Fibroblast of skin of left biceps (primary cell): ENCODE measurements at places on chromosomes 11 and 22.

DNA sequence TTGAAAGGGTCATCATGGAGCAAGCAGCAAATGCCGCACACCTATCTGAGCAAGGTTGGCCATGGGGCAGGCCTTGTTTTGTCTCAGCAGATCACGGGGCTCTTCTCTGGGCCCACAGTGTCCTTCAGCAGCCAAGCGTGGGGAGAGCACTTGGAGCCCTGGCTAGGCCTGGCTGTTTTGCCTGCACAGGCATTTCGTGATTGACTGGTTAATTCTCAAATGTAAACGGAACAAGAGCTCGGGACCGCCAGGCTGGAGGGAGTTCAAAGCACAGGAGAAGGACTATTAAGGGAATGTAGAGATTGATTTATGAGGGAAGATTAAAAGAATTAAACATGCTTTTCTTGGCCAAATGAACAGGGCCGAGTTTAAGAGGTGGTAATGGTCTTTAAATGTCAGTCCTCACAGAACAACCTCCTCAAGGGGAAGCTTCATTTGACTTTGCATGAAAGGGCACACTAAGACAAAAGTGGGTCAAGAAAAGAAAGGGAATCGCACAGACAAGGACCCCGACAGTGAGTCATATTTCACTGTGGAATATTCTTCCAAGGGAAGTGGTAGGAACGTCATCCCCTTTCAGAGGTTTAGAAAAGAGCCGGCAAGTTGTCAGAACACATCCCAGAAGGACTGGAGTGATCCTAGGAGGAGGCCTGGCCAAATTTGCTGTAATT, 20.7 kb downstream of the SPON1 start:
- no peak for DNase-seq

DNA sequence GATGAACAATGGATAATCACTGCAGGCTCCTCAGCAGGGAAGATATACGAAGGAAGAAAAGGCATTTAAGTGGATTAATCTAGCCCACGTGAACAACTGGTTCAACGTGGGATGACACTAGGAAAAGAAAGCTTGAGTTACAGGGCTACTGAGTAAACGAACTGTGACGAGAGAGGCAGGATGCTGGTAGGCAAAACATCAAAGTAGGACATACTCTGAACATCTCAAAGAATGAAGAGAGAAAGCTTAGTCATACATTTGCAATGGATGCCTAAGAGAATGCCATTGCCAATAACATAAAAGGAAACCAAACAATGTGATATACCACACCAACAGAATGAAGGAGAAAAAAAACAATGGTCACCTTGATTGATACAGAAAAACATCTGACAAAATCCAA, 12.9 kb downstream of the USP28 start:
- no peak for DNase-seq

- no peak for DNase-seq
Measured at GRCh38 chr11:29261831-29262230, 755.0 kb downstream of the KCNA4 start.

DNA sequence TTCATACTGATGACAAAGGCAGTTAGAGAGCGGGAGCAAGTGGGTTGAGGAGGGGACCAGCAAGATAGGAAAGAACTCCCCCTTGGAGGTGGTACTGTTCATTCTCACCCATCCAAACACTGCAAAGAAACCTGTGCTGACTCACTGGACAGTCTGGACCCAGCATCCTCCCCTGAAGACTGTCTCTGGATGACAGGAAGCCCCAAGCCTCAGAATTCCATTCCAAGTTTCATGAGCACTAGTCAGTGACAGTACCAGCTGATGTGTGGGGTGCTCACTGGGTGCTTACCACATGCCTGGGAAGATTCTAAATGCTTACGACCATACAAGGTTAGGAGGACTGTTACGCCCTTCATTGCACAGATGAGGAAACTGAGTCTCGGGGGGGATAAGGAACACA, 160.9 kb downstream of the IGLL1 start:
- no peak for DNase-seq

DNA sequence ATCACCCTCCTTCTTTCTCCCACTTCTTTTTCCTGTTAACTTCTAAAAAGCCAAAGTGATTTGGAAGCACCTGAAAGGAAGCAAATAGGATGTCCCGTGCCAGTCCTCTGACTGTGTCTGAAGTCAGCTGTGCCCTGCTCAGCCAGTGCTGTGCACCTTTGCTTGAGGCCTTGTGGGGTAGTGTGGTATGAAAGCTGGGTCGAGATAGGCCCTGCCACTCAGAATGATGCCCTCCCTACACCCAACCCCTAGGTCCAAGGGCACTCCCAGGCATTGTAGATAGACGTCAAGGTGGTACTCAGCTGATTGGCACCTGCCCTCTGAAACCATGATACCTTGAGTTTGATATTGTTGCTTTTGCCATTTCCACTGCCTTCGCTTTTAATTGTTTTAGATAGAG, 83.6 kb upstream of the RASSF10 start:
- no peak for DNase-seq

DNA sequence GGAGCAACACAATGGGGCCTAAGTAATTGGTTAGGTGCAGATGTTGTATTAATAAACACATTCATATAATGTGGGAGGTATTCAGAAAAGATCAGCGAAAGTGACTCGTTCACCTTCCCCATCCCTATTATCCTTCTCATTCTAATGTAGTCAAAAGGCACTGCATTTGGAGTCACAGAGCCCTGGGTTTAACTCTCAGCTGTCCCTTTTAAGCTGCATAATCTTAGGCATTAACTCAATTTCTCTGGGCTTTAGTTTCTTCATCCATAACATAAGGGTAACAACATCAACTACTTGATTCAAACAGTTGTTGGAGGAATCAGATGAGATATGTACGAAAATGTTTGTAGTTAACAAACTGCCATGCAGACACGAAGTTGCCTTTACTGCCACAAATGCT, 187.6 kb upstream of the PITPNB start:
- DNase-seq: no peak

DNA sequence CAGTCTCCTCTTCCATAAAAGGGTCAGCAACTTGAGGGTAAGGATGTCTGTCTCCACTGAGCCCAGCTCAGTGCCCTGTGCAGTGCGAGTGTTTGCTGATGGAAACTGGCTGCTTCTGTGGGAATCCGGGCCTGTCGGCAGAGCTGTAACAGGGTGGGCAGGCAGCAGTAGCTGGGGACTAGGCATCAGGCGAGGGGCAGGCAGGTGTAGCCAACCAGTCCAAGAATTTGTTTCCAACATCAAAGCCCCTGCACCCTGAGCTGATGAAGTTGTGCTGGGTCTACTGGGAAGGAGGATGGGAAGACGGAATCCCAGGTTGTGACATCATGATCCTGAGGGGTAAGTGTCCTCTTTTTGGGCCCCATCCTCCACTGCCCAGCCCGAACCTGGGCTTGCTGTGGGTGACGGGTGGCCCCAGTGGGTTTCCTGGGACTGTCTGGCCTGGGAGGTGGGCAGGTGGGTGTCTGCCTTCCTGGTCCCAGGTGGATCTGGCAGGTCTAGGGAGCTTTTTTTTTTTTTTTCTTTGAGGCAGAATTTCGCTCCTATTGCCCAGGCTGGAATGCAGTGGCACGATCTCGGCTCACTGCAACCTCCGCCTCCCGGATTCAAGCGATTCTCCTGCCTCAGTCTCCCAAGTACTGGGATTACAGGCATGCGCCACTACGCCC, 11.0 kb downstream of the SLC29A2 start:
- no peak for DNase-seq

- no peak for DNase-seq
Measured at GRCh38 chr11:43925932-43926505, 16.4 kb upstream of the C11orf96 start.

DNA sequence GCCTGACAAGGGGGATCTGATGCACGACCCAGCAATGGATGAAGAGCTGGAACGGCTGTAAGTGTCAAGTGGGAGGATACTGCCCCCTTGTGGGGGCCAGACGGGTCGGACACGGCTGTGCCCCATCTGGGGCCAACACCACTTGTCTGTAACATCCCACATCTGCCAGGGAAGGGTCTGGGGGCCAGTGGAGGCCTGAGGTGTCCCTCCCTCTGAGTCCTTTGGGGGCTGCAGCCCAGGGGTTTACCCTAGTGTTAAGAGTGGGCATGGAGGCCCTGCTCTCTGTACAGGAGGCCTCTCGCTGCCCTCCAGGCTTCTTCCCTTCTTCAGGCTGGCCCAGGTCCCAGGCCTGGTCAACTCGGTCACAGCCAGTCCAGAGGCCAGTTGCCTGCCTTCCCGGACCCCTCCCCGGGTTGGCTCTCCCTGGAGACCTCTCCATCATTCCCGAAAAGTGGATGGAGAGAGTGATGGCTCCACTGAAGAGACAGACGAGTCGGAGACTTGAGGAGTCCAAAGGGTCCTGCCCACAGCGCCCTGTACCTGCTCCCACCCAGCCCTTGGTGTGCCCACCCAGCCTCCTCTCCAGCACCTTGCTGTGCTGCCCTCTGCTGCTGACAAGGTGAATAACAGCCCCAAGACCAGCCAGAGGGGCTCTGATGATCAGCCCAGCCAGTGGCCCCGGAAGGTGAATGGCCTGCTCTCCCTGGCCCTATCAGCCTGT, 15.4 kb downstream of the ARFGAP2 start:
- DNase-seq: no peak

DNA sequence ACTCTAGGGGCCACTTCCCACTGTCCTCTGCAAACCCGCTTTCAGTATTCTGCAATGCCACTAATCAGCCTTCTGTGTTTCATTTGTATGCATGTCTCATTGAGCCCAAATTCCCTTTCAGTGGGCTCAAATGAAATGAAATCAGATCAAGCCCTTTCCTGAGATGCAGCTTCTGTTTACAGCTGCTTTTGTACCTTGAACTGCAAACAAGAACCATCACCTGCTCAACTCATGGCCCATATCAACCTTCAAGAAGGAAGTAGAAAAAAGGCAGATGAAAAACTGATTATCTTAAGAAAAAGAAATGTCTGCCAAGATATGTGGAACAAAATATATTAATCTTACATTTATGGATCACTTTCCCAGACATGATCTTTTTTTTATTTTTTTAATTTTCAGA, 141.1 kb upstream of the ARHGAP42 start:
- DNase-seq: no peak

GRCh38 chr22:19723983-19724827, 866 bp downstream of the GP1BB start:
- no peak for DNase-seq

- DNase-seq: no peak
Measured at GRCh38 chr11:43941257-43941994, 1.0 kb upstream of the C11orf96 start.

DNA sequence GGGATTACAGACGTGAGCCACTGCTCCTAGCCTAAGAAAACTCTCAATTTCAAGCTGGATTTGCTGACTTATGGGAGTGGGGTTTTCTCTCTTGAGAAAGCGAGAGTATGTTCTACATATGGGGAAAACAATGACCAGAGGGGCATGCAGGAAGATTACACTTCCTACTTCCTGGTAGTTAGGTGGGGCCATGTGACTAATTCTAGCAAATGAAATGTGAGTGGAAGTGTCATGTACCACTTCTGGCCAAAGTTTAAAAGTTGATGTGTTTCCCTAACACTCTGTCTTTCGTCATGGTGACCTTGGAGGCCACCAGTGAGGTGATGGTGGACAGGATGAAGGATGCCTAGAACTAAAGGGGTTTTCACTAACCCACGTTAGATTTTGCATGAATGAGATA, 50.5 kb downstream of the PARVG start:
- DNase-seq: no peak

GRCh38 chr11:118016104-118016503, 29.9 kb downstream of the IL10RA start:
- DNase-seq: no peak

- DNase-seq: no peak
Measured at GRCh38 chr11:73072935-73073481, 69.1 kb downstream of the FCHSD2 start.

- peak; percentile 14 for DNase-seq
Measured at GRCh38 chr11:38460429-38460828, 1862.4 kb upstream of the RAG2 start.

GRCh38 chr11:114604179-114604813, 8.7 kb upstream of the NXPE4 start:
- DNase-seq: no peak

DNA sequence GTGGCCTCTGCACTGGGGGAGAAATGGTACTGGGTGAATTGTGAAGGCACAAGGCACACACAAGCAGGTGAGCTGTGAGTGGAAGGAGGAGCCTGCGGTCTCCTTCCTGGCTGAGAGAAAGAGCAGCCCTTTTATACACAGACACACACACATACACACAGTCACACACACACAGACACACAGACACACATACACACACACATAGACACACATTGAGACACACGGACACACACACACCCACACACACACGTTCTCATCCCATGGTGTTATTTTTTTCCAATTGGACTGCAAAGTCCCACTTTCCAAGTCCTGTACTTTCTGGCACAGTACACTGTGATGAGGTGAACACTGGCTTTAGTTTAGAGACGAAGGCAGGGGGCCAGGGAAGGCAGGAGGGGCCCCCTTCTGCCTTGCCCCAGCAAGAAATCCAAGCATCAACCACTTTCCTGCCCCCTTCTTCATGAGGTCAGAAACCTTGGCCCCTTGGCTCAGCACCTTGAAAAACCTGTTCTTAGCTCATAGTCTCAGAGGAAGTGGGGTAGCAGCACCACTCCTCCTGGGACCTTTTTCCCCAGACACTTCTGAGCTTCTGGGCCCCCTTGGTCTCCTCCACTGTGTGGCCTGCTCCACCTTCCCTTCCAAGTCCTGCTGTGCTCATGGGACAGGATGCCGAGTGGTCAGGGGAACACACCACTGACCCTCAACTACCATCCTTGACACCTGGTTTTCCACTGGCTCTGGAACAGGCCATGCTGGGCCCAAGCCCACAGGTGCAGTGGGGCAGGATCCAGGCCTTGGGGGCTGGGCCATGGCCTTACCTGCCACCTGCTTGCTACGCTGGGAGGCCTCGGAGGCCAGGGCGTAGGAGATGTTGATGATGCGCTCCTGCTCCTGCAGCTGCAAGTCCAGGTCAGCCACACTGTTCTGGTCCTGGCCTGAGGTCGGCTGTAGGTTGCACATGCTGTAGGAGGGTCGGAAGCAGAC, 43.8 kb downstream of the C11orf58 start:
- no peak for DNase-seq

- no peak for DNase-seq
Measured at GRCh38 chr22:31105282-31105929, 2.0 kb downstream of the SELENOM start.

- no peak for DNase-seq
Measured at GRCh38 chr11:326842-327580, 6.4 kb upstream of the IFITM3 start.

DNA sequence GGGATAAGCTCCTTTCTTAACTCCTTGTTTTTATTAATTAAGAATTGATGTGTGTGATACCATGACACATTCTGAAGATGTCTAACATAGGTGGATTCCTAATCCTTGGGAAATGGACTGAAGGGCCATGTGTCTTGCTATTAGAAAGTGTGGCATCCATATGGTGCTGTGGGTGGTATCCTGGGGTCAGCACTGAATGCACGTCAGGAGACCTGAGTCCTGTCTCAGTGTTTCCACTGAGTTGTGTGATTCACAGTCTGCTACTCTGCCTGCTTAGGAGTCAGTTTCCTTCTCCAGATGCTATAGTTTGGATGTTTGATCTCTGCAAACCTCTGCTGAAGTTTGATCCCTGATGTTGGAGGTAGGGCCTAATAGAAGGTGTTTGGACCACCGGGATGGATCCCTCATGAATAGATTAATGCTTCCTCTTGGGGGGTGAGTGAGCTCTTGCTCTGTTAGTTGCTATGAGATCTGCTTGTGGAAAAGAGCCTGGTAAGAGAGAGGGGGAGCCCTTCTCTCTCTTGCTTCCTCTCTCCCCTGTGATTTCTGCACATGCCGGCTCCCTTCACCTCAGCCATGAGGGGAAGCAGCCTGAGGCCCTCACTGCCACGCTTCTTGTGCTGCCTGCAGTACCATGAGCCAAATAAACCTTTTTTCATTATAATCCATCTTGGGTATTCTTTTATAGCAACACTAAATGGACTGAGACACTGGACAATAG, 666.5 kb downstream of the NTM start:
- no peak for DNase-seq

GRCh38 chr11:85595285-85595884, 31.8 kb downstream of the DLG2 start:
- DNase-seq: no peak
